Spleen (tissue), 13 donors: ENCODE measurements at places on chromosomes 1 and 21. TPM values are rescaled to one million over a fixed set of nuclear protein-coding genes. Genes with fewer than 3 reads are reported as not detected.

The NR1I3 gene
- not detected for total RNA-seq

The ITLN1 gene
- total RNA-seq, result 1.2 TPM

The SLC41A1 gene
- 19.1 TPM for total RNA-seq

The KRTAP19-1 gene
- total RNA-seq, result not detected

The CYP4X1 gene
- 0.16 TPM for total RNA-seq

The MPZ gene
- 9.0 TPM for total RNA-seq

The C1QB gene
- 3,817 TPM for total RNA-seq

The MPL gene
- total RNA-seq, result 2.2 TPM

The TTC4 gene
- total RNA-seq, result 17.3 TPM

The RHD gene
- 2.0 TPM for total RNA-seq

The SPATA45 gene
- total RNA-seq, result not detected

The OSCP1 gene
- total RNA-seq, result 1.1 TPM

The SPRR5 gene
- not detected for total RNA-seq
